Lower lobe of right lung (tissue), 2 donors: ENCODE measurements at places on chromosomes 2 and 18. TPM values are rescaled to one million over a fixed set of nuclear protein-coding genes. Genes with fewer than 3 reads are reported as not detected.

DNA sequence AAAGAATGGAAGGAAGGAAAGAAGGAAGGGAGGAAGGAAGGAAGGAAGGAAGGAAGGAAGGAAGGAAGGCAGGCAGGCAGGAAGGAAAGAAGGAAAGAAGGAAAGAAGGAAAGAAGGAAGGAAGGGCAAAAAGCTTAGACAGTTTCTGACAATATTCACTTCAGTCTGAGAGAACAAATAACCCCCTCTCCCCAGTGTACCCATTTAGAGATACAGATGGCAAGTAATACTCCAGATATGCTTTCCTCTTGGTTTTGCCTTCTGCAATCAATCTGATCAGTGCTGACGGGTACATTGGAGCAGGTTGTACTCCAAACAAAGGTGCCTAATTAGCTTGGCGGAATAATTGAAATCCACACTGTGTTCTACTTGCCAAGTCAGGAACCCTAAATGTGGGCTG, 534.6 kb upstream of the TMEFF2 start:
- H3K27ac ChIP-seq, result no peak overlapping the region
- no peaks in the 10 kb centered on the region for H3K27me3 ChIP-seq
- no peak overlapping the region for H3K4me3 ChIP-seq
- no peaks in the 10 kb centered on the region for H3K36me3 ChIP-seq

- H3K4me1 ChIP-seq, result no peaks in the 10 kb centered on the region
- no peaks in the 10 kb centered on the region for H3K27me3 ChIP-seq
- no peak overlapping the region for H3K4me3 ChIP-seq
- H3K27ac ChIP-seq, result no peak overlapping the region
- DNase-seq, result no peak
These were observed 887.2 kb upstream of the LRATD1 start for GRCh38 chr2:13745330-13745729.

GRCh38 chr18:68722821-68723220, 7.9 kb upstream of the TMX3 start:
- no peaks in the 10 kb centered on the region for H3K36me3 ChIP-seq
- H3K4me3 ChIP-seq, result no peak overlapping the region
- DNase-seq, result no peak
- H3K27ac ChIP-seq, result peak overlapping the region; percentile 71
- peaks cover 17% of the 10 kb centered on the region for H3K4me1 ChIP-seq

The CSRNP3 gene
- 2.3 TPM for total RNA-seq

The CFC1 gene
- total RNA-seq, result not detected

The FHOD3 gene
- 2.5 TPM for total RNA-seq

GRCh38 chr2:145022666-145023333, 502.9 kb upstream of the ZEB2 start:
- no peaks in the 10 kb centered on the region for H3K36me3 ChIP-seq
- no peaks in the 10 kb centered on the region for H3K4me1 ChIP-seq
- no peak for DNase-seq
- no peak overlapping the region for H3K4me3 ChIP-seq
- no peak overlapping the region for H3K27ac ChIP-seq
- no peaks in the 10 kb centered on the region for H3K27me3 ChIP-seq
